Vagina (tissue), 2 donors: ENCODE measurements at places on chromosomes 13 and 19.
A peak's percentile ranks its signal among the peaks of the same experiment; 100 is the strongest.

DNA sequence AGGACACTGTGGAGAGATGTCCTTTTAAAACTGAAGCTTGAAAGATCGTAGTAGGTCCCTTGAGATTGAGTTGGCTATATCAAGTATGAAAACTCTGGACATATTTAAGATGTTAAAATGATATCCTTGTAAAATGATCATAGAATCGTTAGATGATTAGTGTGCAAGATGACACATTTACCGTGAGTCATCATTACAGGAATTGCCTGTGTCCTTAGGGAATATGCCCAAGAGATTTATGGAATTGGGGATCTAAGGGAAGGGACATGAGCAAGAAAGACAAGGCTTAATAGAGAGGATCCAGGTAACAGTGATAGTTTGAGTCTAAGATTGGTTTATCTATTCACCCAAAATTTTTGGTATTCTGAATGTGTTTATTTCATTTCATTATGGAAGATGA lies 233.7 kb downstream of the GPC5 start:
- H3K4me1 ChIP-seq = no peaks in the 10 kb centered on the region
- no peak for DNase-seq
- H3K4me3 ChIP-seq = no peak overlapping the region
- H3K27ac ChIP-seq = no peak overlapping the region

DNA sequence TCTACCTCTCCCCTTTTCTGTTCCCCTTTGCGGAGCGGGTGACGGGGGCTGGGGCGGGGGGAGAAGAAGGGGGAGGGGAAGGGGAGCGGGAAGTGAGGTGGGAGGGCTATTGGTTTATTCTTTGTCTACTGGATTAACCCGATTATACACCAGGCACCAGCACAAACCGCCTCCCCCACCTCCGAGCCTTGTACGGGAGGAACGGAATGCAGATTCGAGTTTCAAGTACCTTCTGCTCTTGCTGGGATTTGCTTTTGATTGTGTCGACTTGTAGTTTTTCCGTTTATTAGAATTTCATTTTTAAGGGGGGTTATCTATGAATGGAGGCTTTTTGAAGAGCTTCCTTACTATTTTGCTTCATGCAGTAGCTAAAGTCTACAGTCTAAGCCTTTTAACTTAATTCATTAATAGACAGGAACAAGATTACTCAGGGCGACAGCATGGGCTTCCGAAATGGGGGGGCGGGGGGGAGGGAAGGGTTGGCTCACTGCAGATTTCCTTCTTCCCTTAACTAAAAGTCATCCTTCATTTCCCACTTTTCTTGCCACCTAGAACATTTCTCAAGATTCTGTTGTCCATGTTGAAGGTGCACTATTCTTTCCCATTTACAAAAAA lies 937 bp upstream of the SPRY2 start:
- peak overlapping the region; percentile 78 for H3K4me3 ChIP-seq
- DNase-seq = no peak
- peak overlapping the region; percentile 89 for H3K27ac ChIP-seq
- peaks cover 28% of the 10 kb centered on the region for H3K4me1 ChIP-seq
- H3K36me3 ChIP-seq = no peaks in the 10 kb centered on the region

DNA sequence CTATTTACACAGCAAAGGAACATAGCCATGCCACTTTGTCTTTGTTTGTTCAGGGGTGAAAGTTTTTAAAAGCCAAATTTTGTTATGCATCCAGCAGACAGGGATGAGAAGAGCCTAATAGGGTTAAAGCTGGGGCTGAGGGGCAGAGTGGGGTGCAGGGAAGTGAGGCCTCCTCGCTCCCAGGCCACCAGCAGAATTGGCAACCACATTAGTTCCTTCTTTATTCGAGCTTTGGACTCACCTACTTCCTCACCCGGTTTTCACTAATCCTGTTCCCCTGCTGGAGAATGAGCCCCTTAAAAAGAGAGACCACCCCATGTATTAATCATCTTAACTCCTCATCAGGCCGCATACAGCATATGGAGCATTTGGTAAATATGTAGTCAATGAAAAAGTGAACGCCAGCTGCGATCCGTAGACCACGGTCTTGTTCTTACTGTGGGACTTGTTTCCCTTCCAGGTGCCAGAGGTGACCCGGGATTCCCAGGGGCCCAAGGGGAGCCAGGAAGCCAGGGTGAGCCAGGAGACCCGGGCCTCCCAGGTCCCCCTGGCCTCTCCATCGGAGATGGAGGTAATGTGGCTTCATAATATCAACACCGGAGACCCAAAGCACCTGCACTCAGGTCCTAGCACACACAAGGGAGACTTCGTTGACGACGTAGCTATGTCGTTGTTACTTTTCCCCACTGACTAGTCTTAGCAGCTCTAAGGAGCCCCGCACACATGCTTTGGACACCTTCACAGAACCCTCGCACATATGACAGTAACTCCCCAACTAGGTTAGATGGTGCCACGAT lies 112.1 kb downstream of the RAB20 start:
- H3K27ac ChIP-seq = no peak overlapping the region
- H3K4me3 ChIP-seq = no peak overlapping the region
- peaks cover 33% of the 10 kb centered on the region for H3K36me3 ChIP-seq
- no peaks in the 10 kb centered on the region for H3K4me1 ChIP-seq

- no peak for DNase-seq
- H3K4me3 ChIP-seq = no peak overlapping the region
- peaks cover 11% of the 10 kb centered on the region for H3K27me3 ChIP-seq
These were observed 1.7 kb downstream of the PCDH8 start for GRCh38 chr13:52846567-52847321.

DNA sequence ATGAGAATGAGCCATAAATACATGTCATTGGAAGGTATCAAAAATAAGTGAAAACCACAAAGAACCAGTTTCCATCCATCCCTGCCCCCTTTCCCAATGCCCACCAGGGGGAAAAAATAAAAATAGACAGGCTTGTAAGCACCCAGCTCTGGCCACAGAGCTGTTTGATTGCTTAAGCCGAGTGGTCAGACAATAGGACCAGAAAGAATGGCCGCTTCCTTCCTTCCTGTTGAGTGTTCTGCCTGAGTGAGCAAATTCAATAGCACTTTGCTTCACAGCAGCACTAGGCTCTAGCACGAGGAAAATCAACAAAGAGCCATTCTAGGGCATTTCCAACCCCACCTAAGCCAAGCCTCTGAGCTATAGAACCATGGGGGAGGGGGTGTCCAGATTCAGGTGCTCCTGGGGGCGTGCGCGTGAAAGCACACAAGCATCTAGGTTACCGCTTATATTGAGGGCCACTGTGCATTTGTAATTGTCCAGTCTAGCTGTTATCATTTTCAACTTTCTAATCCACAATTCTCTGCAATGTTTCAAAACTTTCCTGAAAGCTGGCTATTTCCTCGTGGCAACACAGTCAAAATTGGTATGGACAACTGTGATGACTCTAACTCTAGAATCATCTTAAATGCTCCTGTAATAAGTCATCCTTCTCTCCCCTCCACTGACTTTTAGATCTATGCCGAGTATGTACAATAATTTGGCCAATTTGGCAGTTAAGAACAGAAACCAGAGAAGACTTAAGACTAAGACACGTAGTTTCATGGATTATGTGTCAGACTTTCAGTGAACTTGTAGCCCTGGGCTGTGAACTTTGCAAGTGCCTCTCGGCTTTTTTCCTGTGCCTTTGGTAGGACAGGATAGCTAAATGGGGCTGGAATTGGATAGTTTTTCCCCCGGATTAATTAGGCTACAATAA lies 64.3 kb downstream of the SPRY2 start:
- H3K4me1 ChIP-seq = peaks cover 6% of the 10 kb centered on the region
- DNase-seq = no peak
- H3K4me3 ChIP-seq = no peak overlapping the region
- H3K36me3 ChIP-seq = no peaks in the 10 kb centered on the region
- no peak overlapping the region for H3K27ac ChIP-seq
- H3K27me3 ChIP-seq = no peaks in the 10 kb centered on the region

GRCh38 chr19:14497228-14497921 lies 1.4 kb upstream of the GIPC1 start:
- H3K27ac ChIP-seq = peak overlapping the region; percentile 77
- H3K27me3 ChIP-seq = no peaks in the 10 kb centered on the region
- no peaks in the 10 kb centered on the region for H3K36me3 ChIP-seq
- no peak for DNase-seq
- peaks cover 53% of the 10 kb centered on the region for H3K4me1 ChIP-seq
- no peak overlapping the region for H3K4me3 ChIP-seq

DNA sequence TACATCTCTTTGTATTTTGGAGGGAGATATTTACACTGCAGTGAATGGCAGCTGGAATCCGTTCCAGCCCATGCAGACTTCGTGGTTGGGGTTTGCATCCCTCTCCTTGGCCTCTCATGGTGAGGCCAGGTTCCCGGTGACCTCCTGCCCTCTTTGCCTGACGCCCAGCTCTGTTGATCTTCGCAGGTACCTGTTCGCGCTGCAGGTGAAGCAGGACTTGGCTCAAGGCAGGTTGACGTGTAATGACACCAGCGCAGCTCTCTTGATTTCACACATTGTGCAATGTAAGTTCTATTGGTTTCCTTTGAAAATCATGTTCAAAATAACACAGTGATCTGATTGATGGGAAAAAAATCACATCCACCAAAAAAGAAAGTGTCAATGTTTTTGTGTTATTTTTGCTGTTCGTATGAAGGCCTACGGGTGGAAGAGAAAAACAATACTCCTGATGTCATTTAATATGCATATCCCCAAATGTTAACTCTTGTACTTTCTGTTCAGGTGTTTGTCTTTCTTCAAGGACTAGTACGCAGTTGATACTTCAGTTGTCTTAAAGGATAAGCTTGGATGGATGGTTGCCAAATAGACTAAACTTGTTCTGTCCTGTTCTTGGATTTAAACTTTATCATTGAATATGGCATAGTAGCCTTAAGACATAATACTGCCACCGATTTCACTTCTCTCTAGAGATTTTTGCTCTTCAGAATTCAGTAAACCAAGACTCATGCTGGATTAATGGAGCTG lies 199.1 kb downstream of the STK24 start:
- H3K27me3 ChIP-seq = no peaks in the 10 kb centered on the region
- no peaks in the 10 kb centered on the region for H3K36me3 ChIP-seq
- no peaks in the 10 kb centered on the region for H3K4me1 ChIP-seq
- no peak for DNase-seq
- no peak overlapping the region for H3K4me3 ChIP-seq

DNA sequence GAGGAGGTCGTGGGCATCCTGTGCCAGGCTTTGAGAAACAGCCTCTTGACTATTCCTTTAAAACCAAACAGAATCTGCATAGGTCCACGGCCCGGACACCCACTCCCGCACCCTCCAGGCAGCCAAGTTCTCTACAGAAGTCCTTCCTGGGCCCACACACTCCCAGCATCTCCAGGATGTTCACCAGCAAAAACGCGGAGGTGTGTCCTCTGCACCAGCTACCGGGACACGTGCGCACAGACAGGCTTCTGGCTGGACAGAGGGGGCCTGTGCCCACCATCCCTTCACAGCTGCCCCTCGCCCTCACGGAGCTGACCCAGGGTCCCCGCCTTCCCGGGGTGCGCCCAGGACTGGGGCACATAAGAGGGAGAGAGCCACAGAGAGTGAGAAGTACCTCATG lies 44.2 kb downstream of the CEBPG start:
- H3K4me3 ChIP-seq = no peak overlapping the region
- H3K27me3 ChIP-seq = no peaks in the 10 kb centered on the region
- H3K36me3 ChIP-seq = no peaks in the 10 kb centered on the region
- no peak for DNase-seq
- no peak overlapping the region for H3K27ac ChIP-seq
- peaks cover 12% of the 10 kb centered on the region for H3K4me1 ChIP-seq

DNA sequence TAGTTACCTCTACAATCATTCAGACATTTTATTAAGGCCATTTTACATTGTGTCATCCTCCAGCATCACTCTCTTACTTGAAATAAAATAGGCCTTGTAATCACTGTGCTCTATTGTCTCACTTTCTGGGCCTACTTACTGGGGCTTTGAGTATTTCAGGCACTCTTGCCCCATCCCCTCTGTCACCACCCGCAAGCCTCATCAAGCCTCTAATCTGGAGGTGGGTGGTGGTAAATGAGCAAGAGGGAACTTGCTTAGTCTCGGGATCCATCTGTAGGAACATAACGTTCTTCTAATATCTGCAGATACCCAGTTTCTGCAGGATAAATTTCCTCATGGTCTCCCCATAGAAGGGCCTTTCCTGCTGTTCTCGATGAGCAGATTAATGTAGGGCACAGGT lies 19.4 kb upstream of the GPR18 start:
- H3K4me3 ChIP-seq = no peak overlapping the region
- no peak for DNase-seq

- peak overlapping the region; percentile 89 for H3K27ac ChIP-seq
- H3K27me3 ChIP-seq = no peaks in the 10 kb centered on the region
- H3K4me1 ChIP-seq = peaks cover 28% of the 10 kb centered on the region
- no peak for DNase-seq
- H3K4me3 ChIP-seq = no peak overlapping the region
These were observed 33.9 kb upstream of the KLF2 start for GRCh38 chr19:16290692-16291091.

DNA sequence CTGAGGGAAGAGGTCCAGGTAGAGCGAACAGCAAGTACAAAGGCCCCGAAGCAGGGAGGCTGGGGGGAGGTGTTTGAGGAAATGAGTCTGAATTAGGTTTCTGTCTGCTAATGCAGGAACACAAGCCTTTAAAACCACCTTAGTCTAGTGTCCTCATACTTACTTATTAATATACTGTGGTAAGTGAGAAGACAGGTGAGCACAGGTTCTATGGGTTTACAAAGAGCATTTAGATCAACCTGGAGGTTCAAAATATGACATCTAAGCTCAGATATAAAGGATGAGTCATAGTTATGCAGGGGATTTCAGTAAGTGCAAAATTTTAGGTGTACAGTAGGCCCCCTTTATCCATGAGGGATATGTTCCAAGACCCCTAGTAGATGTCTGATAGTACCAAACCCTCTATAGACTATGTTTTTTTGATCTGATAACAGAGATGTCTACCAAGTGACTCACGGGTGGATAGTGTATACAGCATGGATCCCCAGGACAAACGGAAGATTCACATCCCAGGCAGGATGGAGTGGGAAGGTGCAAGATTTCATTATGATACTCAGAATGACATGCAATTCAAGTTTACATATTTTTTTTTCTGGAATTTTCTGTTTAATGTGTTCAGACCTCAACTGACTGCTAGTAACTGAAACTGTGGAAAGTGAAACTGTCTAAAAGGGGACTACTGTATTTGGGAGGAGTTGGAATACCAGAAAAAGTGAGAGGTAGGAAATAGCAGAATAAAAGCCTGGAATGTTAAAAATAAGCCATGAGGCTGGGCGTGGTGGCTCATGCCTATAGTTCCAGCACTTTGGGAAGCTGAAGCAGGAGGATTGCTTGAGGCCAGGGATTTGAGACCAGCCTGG lies 18.2 kb upstream of the MED4 start:
- no peak for DNase-seq
- H3K27ac ChIP-seq = no peak overlapping the region
- no peak overlapping the region for H3K4me3 ChIP-seq
- no peaks in the 10 kb centered on the region for H3K27me3 ChIP-seq
- peaks cover 5% of the 10 kb centered on the region for H3K4me1 ChIP-seq
